NCI-H1694 (cell line): ENCODE measurements at places on chromosomes 12 and 14.

- no peak for DNase-seq
Measured at GRCh38 chr14:51597261-51598001, 54.3 kb upstream of the FRMD6 start.

DNA sequence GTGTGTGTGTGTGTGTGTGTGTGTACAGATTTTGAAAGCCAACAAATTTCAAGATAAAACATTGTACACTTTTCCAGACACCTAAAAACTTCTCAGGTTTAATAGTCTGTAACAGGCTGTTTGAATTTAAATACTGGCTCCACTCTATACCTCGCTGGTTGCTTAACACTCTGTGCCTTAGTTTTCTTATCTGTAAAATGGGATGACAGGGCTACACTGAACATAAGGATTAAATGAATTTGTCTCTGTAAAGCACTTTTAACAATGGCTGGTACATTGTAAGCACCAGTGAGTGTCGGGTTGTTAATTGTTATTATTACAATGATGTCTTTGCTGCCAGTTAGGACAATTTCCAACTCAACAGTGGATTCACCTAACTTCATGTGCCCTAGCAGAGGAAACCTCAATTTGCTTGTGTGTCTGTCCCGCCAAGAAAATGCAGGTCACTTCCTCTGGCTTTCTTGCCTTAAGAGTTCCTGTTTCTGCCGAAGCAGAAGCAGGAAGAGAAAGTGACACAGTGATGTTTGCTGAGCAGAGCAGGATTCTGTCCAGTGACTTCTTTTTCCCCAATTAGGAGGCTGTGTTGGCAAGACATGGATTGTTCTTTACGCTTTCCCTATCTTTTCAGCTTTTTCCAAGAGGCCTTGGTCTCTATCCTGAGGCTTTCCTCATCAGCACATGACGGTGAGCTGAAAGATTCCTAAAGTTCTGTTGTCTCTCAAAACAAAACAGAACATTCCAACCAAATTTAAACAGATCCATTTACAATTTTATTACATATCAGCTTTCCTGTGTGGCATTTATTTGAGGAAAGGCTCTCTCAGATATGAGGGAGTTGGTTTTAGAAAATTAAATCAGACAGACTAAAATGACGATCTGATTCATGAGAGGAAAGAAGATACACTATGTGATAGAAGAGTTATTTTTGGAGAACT is 154.1 kb upstream of the ATP2B1 start:
- no peak for DNase-seq

DNA sequence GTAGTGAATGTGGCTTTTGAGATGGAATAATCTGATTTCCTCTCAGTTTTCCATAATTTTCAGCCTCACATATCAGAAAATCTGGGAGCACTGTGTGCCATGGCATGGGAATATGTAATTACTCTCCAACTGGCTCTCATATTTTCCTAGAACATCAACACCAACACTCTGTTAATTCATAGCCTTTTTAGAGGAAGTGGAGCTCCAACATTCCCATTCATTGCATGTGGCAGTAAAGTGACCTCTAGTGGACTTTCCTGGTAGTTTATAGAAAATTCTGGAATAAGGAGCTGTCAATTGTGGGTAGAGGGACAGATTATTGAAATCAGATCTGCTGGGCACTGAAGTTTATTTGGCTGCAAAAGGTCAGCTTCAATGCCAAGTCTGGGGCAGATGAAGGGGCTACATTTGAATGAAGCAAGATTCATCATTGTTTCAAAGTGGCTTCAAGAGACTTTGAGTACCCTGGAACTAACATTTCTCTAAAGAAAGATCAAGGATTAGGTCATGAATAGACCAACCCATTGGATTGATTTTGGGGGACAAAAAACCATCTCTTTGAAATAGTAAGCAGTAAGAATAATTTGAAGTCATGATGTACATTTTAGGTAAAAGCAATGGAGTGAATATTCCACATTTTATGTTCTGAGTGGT is 23.6 kb upstream of the USP44 start:
- no peak for DNase-seq

GRCh38 chr12:6392504-6392903 is 8.5 kb downstream of the LTBR start:
- no peak for DNase-seq

DNA sequence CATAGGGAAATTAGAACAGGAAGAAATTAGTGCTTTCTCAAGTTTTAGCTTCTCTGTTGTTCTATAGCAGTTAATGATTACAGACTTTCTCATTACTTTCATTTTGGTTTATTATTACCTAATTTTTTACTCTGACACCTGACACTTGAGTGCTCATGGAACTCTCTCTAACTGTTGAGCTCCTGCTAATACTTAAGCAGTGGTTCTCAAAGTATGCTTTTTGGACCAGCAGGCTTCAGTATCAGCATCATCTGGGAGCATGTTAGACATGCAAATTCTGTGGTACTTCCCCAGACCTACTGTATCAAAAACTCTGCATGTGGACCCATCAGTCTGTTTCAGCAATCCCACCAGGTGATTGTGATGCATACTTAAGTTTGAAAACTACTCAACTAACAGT is 235.3 kb downstream of the CCDC91 start:
- DNase-seq, result no peak
